ENCODE measurements at places on chromosomes 11 and 22.

DNA sequence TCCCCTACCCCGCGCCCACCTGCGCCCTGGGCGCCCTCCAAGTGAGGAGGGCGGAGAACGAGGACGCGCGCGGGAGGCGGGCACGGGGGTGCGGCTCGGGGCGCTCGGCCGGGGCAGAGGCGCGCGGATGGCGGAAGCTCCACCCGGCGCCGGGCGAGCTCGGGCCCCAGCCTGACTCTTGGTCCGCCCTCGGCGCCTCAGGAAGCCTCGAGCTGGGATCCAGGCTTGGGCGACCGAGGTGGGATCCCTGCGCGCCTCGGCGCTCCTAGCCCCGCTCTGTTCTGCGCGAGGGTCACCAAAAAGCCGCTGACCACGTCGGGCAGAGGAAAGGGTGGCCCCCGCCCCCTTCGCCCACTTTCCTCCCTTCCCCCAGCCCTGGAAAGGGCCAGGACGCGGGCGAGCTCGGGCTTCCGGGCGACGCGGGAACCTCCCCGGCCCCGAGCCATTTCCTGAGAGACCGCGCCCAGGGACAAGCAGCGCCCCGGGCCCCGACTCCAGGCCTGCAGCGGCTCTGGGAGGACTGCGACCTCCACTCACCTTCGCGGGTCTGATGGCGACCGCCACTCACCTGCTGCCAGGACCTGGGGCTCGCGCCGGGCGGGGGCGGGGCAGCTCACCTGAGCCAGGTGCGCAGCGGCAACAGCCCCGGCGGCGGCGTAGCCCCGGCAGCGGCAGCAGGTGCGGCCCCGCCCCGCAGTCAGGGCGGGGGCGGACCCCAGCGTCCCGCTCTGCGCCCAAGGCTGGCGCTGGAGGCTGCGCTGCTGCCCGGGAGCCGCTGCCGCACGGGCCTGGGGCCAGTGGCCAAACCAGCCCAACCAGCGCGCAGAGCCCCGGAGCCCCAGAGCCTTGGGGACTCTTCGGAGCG lies 2.2 kb upstream of the SIGIRR start:
- DNase-seq: no peak

DNA sequence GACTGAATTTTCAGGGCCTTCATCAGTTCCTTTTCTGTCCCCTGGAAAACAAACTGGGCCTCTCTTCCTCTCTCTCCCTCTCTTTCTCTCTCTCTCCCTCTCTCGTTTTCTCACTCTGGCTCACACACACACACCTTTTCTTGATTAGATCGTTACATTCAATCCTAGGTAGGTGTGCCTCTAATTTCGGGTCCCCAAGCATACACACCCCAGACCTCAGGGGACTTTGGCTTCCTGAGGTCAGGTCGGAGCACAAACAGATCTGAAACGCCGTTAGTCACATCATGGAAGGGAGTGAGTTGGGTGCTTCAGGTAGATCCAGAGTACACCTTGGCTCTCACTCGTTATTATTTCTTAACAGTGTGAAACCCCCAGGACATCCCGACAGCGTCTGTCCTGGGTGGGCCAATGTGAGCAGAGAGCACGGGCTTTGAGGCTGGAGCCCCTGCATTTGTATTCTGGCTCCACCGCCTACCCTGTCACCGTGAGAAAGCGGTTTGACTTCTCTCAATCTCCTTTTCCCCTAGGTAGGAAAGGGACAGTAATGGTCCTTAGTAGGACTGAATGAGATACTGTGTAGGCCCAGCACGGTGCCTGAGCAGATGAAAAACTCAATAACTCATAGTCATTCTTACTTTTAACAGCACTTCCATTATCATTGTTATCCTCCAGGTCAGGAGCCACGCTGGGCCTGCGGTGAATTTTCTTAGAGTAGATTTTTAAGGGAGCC lies 37.3 kb upstream of the POU2AF1 start:
- DNase-seq: no peak

DNA sequence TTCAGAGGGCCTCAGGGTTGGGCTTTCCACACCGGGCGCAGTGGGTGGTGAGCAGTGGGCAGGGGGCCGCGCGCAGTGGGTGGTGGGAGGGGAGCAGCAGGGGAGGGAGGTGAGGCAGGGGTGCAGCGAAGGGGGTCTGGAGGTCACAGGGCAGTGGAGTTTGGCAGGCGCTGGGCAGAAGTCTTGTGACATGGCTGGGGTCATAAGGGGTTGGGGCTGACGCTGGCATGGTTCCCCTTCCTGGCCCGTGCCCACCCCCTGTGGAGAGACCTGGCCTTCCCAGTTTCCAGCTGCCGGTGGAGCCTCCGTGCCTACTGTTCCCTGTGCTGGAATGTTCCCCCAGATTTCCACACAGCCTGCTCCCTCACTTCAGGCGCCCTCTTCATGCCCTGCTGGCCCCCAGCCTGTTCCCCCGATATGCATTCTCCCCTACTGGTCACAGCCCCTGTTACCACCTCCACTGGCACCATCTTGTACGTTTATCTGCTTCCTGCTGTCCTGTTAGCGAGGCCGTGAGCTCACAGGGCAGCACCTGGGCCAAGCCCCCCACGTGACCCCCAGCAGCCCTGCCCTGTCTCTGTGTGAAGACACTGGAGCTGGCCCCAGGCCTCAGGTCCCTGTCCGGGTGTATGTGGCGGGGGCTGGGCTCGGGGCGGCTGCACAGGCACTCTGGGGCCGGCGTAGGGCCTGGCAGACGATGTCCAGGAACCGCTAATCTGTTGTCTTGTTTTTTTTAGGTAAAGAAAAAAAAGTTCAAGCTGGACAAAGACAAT lies 111.6 kb downstream of the KCNQ1OT1 start:
- DNase-seq: no peak

DNA sequence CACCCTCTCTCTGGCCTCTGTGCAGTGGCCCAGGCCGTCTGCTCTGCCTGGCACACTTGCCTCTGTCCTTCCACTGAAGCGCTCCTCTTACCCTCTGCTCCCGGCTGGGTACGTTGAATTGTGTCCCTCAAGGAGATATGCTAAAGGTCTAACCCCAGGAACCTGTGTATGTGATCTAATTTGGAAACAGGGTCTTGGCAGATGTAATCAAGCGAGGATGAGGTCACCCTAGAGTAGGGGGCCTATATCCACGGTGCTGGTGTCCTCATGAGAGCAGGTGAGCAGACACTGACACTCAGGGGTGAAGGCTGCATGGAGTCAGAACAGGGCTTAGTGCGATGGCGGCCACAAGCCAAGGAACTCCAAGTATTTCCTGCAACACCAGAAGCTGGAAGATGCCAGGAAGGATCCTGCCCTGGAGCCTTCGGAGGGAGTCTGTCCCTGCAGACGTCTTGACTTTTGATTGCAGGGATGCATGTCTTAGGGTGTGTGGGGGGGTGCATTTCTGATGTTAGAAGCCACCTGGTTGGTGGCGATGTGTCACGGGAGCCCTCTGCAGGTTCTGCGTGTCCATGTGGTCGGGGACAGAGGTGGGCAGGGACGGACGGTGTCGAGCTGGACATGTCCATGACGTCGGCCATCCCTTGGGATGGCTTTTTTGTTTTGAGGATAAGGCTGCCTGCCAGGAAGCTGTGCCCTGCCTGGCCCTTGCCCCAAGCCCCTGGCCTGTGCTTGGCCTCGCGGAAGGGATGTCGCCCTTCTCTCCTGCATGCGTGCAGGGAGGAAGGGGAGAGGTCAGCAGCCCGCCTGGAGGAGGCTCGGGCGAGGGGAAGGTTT lies 68.6 kb downstream of the LRP5 start:
- no peak for DNase-seq

DNA sequence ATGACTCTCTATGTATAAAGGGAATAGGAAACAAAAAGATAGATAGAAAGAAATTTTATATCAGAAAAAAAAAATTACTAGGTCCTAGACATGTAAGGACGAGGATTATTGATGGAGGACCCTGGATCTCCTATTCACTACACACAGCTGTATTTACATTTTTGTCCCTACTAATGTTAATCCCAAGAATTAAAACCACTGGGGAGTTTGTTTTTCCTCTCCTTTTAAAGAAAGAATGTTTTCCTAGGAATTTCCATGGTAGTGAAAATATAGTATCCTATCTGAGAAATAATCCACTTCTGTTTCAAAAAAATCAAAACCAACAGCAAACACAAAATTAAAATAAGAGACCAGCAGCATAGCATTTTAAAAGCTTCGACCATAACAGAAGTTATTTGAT lies 41.1 kb downstream of the PDGFD start:
- DNase-seq: no peak

- DNase-seq: no peak
Measured at GRCh38 chr11:117315285-117316196, 515 bp downstream of the BACE1 start.

- no peak for DNase-seq
Measured at GRCh38 chr11:113398669-113399430, 11.3 kb downstream of the ANKK1 start.

- no peak for DNase-seq
Measured at GRCh38 chr11:134987223-134987768, 575.3 kb upstream of the B3GAT1 start.

- DNase-seq: no peak
Measured at GRCh38 chr11:35121326-35121865, 17.6 kb upstream of the CD44 start.

GRCh38 chr11:121749691-121750090 lies 296.9 kb upstream of the SORL1-AS1 start:
- no peak for DNase-seq

- no peak for DNase-seq
Measured at GRCh38 chr11:101010899-101011298, 118.7 kb downstream of the PGR start.

- DNase-seq: no peak
Measured at GRCh38 chr22:36052505-36052941, 23.9 kb upstream of the RBFOX2 start.

GRCh38 chr11:4388221-4388620 lies 5.3 kb downstream of the TRIM21 start:
- no peak for DNase-seq

DNA sequence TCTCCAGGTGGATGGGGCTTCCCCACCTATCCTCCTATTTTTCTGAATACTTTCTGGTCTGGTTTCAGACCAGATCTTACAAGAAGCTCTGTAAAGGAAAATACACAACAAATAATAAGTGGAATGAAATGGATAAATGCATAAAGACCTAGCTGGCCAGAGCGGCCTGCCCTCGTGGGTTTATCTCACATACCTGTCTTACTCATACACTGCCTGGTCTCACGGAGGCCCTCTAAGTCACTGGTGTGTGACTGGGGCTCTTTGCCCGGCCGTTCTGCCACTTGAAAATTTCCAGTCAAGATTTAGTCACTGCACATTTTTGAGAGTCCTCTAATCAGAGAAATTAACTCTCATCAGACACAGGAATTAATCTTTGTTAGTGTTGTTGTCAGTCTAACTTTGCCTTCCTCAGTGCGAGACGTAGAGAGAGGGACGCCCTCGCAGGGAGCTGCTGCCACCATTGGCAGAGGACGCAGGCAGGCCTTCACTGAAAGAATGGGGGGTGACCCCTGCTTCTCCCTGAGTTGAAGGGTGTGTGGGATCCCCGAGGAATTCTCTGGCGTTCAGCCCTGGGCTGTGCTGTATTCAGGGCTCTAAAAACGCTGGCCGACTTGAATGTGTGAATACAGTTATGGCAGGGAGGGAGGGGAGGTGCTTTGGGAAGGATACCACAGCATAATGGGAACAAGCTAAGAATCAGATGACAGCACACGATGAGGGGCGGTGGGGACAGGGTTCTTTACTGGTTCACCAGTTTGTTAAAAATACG lies 46.3 kb upstream of the CADM1 start:
- no peak for DNase-seq

GRCh38 chr11:110972640-110973039 lies 260.4 kb upstream of the ARHGAP20 start:
- peak; percentile 78 for DNase-seq

- no peak for DNase-seq
Measured at GRCh38 chr11:113534625-113535024, 59.4 kb upstream of the DRD2 start.

GRCh38 chr11:17014321-17014832 lies at the start of gene PLEKHA7:
Gene PLEKHA7, minus strand, starts transcription at chr11:17014414. Its CDS starts 13 bp downstream, at chr11:17014401.
- DNase-seq: no peak

DNA sequence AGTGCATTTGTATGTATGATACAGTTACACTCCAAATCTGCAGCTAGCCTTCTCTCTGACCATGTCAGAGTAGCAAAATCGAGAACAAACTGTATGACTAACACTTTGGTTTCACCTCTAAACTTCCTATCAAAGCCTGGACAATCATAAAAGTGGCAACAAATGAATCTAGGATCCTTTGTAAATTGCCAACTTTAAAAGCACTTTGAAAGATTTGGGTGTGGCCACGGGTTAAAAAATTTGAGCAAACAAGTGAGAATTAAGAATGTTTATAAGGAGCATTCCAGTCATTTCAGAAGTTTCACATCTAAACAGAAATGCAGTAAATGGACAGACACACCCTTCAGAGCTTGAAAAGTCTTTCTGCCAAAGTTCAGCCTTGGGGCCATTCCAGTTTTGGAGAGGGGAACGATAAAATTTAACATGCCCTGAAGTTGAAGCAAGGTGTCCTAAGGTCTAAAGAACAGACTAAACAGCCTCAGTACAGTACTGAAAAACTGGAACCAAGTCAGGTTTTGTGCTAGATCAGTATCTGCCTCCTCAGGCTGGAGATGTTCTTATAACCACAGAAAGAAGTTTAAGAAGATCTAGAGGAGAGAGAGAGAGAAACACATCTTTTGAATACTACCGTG lies 181.9 kb upstream of the BDNF start:
- DNase-seq: no peak

DNA sequence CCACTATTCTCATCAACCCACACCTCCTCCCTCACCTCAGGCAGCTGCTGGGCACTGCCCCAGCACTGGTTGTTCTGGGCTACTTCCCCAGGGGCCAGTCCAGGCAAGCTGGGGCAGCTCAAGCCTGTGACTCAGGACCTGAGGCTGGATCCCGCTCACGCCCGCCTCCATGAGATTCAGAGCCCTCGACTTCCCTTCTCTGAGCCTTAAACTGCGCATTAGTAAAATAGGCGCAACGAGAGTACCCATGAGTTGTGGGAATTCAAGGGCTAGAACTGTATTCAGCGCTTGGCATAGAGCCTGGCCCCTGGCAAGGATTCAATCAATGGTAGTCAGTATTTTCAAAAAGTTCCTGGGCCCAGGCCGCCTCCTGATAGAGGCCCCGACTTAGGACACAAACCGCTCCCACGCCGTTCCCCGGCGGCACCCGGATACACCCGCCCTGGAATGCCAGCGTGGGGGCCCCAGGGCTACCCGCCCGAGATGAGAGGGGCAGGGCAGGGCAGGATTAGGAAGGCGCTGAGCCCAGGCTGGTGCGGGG lies 723 bp upstream of the CD82 start:
- DNase-seq: peak; percentile 41

DNA sequence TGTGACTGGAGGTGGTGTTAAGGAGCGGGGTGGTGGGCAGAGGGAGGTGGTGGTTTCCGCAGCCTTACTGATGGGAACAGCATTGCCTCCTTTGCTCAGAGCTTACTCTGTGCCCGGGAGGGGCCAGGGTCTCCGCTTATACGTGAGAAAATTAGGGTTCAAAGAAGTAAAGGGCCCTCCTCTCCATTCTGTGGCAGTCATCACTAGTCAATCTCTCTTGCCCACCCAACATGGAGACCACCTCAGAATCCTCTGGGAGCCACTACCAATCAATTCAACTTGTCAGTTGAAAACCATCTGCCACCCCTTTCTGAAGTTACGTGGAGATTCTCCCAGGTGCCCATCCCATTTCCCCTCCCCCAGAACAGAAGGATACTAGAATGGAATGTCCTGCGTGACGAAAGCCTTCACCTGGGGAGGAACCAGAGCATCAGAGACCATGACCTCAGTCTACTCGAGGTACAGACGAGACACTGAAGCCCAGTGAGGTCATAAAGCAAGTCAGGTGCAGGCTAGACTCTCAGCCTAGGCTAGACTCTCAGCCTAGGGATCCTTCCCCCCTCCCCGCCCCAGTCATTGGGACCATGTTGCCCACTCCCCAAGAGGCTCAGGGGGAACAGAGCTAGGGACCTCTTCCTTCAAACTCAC lies 2.0 kb downstream of the SELENOM start:
- no peak for DNase-seq
